ENCODE measurements at places on chromosomes 7 and 10.

DNA sequence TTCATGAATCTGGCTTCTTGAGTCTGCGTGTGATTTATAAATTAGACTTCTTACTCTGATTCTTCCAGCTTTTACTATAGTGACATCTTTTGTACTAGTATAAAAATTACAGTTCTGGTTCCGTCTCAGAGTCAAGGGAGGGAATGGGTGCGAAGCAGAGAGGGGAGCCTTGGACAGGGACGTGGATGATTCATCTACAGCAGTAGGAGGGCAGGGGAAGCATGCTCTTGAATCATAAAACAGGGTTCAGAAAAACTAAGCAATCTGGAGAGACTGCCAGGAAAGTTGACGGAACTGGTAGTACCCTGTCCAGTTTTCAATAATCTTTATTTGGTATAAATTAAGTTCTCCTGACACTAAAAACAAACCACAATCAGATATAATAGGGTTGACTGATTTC, 58.1 kb downstream of the ITGA8 start:
- no peak for DNase-seq

DNA sequence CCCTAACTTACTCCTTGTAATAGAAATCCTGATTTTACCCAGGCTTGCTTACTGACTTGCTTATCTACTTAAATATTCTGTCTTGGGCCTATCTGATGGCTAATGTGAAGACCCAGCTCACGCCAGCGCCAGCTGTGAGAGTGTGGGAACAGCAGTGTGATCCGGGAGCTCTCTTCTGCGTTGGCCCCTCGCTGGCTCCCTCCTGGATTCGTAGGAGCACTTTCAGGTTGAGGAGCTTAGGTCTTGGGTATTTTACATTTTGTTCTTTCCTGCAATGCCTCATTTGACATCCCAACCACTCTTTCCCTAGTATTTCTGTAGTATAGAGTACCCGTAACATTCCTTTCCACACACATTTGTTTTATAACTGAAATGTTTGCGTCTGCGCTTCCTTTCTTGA, 51.7 kb downstream of the CREM start:
- DNase-seq, result no peak

DNA sequence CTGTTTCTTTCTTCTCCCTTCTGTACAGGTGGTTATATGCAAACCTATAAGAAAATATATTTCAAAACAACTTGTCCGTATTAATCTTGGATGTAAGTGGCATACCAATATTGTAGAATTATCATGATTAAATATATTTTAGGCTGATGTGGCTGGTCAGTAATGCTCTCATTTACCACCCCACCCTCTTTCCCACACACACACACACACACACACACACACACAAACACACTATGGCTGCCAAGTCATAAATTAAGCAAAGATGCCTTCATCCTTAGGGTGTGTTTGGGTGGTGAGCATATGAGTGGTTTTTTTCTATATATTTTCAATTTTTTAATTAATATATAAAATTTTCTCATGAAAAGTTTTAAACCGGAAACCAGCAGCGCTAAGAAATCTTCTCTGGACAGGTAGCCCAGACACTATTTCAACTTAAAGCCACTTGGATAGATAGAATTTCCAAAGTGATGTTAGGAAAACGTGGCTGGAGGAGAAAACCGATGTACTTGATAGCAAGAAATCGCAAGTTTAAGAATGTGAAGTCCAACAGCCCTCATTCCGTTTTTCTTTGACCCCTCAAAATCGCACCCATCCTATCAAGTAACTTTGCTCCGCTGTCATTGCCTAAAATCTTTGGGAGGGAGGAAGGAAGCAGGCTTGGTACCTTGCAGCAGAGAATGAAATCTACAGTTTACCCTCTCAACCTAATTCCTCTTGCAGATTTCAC, 171.7 kb downstream of the FAM107B start:
- DNase-seq, result no peak

DNA sequence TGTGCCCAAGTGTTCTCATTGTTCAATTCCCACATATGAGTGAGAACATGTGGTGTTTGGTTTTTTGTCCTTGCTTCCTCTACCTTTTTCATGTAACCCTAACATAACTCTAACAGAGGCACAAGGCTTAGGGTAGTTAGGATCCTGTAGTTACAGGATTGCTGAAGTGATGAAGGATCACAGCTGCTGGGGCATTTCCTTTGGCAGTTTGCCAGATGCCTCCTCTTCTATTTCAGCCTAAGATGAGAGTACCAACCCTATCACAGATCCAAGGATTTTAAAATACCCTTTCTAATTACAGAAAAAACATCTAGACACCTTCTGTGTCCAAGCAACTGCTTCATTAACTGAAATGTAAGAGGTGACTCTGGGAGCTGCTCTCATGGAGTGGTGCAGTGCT, 141.7 kb upstream of the COL1A2 start:
- DNase-seq, result no peak

DNA sequence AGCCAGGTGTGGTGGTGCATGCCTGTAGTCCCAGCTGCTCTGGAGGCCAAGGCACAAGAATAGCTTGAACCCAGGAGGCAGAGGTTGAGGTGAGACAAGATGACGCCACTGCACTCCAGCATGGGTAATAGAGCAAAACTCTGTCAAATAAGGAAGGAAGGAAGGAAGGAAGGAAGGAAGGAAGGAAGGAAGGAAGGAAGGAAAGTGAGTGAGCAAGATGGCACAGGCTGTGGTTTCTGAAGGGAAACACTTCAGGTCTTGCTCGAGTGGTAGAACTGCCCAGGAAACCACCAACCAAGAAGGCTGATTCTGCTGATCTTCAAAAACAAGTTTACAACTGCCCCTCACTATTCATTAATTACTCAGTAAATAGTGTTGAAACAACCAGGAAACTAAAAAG, 45.2 kb downstream of the EZH2 start:
- DNase-seq, result no peak

- DNase-seq, result no peak
Observed at GRCh38 chr10:61973906-61974305, 72.4 kb downstream of the ARID5B start.

DNA sequence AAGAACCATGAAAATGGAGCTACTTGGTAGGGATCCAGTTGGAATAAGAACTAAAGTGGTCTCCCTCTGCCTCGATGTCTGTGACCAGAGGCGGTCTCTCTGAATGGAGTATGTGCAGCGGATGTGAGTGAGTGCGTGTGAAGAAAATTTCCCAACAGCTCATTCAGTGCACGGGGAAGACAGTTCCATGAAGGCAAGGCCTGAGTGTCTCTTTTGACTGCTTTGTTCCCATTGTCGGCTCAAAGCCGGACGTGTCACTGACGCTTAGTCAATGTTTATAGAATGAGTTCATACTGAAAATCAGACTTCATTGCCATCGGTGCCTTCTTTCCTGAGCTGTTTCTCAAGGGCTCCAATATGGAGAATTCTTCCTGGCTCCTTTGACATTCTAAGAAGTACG, 55.3 kb upstream of the GRB10 start:
- no peak for DNase-seq

- peak; percentile 78 for DNase-seq
Observed at GRCh38 chr10:86520871-86521677, 518 bp downstream of the WAPL start.

DNA sequence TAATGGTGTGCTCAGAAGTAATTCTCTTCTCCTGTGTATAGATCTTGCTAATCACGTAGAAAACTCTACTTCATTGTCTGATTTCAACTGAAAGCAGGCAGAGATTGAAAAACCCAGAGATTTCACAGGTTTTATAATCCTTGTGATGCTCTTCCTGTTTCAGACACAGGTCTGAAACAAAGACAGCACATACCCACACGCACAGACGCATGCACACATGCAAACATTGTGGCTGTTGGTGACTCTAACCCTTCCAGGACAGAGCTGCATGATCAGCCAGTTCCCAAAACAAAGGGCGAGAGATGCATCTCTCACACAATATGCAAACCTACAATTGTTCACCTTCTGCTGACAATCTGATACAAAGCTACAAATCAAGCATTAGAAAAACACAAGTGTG, 11.1 kb upstream of the TFEC start:
- no peak for DNase-seq

DNA sequence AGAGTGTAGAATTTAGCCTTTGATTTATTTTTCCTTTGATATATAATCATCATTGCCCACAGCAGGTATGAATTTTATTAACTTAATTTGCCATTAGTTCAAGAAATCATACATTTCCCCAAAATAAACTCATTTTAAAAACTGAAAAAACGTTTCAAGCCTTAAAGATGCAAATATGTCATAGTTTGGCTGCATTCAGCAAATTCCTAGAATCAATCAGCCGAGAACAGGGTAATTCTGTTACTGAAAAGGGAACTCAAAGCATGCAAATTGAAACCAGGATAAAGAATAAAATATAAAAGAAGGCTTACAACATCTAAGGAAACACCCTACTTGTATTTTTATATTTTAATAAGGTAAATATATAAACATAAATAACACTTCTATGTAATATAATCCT, 233.8 kb upstream of the PRKCQ start:
- DNase-seq, result no peak

GRCh38 chr10:21519941-21520436, 5.5 kb downstream of the SKIDA1 start:
- peak; percentile 51 for DNase-seq

- DNase-seq, result no peak
Observed at GRCh38 chr7:31114593-31115343, 62.7 kb downstream of the ADCYAP1R1 start.

DNA sequence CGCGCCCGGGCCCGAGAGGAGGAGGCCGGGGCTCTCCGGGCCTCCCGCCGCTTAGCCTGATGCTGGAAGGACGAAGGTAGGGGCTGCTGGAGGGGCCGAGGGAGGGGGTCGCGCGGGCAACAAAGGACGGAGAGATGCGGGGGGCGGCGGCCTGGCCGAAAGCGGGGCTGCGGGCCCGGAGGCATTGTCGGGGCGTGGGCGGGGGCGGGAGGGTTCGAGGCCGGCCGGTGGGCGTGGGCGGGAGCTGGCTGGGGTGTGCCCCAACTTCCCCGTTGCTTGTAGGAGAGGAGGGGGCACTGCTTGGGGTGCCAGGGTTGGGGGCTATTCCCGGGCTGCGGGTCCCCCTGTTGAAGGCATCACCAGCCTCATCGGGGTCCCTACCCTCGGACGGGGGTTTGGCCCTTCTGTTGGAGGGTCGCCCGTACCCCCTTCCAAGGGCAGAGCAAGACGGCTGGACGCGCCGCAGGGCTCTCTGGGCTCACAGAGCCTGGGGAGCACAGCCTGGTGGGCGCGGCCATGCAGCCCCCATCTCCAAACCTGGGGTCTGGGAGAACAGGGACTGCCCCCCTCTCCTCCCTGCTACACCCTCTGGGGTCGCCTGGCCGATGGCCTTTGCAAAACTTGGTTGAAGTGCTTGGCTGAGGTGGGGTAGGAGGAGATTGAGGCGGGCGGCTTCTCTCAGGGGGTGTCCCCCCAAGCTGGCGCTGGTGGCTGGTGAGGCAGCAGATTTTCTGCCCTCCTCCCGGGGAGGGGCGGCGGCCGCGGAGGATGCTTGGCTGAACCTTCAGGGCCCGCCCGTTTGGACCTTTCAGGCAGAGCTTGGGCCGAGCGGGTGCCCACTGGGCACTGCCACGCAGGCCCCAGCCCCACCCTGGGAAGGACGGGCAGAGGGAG, 699 bp downstream of the CLIP2 start:
- peak; percentile 28 for DNase-seq

GRCh38 chr10:77261146-77261545, 376.5 kb downstream of the KCNMA1 start:
- DNase-seq, result no peak

DNA sequence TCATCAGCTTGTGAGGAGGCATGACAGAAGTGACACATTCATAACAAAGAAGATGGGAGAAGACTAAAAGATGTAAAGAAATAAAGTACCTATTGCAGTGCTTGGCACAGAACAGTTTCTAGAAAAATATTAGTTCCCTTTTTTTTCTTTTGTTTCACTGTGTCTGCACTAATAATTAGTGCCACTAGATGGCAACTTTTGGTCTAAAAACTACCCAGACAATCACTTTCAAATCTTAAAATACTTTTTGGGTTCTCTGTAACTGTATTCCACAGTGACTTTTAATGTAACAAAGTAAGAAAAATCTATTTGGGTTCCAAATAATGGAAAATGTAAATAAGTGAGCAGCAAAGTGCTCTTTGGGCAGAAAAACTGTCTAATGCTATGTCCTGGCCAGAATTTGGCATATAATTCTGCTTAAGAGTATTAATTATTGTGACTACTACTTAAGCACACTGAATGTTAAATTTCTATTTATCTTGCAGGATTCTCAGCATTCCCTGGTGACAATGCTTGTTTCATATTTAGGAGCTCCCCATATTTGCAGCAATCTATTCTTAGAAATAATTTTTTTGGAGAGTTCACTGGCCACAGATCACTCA, 134.8 kb upstream of the KIF5B start:
- peak; percentile 21 for DNase-seq

GRCh38 chr7:33666531-33666930, 238.8 kb upstream of the BMPER start:
- DNase-seq, result no peak

DNA sequence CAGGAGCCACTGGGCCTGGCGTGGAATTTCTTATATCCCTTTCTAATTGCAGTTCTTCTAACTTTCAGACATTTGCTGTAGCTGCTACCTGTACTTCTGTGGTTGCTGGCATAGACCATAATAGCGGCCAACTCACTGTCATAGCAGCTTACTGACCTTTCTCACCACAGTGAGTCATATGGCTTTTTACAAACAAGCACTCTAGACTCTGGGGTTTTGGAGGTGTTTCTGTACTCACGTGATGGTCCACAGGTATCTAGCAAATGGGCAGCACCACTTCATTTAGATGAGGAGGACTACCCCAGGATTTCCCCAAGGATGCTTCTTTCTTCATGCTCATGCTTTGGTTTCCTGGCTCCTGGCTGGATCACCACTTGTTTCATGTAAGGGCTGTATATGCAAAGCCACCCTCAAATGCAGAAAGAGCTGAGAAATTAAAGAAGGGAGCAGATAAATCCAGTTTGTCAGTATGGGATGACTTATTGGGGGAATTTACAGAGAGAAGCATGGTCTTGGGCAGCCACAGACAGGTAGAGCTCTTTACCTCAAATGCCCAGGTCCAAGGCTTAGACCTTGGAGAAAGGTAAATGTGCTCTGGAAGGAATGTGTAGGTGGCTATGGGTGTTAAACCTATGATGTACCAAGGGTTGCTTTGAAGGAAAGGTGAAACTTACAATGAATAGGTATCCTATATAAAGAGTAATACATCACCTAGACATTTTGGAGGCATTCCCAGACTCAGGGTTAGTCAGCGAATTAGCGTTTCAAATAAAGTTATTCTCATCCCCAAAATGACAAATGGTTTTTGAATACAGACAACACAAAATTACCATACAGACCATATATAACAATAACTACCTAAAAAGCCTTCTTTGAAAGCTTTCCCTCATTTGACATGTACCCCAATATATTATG, 15.9 kb upstream of the SLC25A16 start:
- DNase-seq, result no peak

- no peak for DNase-seq
Observed at GRCh38 chr10:104076743-104077160, 8.9 kb downstream of the COL17A1 start.

DNA sequence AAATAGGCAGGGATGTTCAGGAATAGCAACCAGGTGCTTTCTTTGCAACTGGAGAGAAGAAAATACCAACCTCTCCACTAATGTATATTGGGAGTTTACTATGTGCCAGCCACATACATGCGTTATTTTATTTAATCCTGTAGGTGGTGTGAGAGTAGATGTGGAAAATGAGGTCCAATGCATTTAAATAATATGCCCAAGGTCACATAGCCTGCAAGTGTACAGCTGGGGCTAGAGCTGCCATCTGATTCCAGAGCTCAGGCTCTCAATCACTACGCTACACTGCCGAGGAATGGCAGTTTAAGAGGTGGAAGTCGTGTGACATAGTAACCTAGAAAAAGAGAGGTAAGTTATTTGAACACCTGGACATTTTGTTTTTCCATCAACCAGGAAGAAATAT, 277.0 kb downstream of the EXOC4 start:
- DNase-seq, result no peak

Data from erythroblast (primary cell).